ENCODE measurements at places on chromosomes 7 and 10.

DNA sequence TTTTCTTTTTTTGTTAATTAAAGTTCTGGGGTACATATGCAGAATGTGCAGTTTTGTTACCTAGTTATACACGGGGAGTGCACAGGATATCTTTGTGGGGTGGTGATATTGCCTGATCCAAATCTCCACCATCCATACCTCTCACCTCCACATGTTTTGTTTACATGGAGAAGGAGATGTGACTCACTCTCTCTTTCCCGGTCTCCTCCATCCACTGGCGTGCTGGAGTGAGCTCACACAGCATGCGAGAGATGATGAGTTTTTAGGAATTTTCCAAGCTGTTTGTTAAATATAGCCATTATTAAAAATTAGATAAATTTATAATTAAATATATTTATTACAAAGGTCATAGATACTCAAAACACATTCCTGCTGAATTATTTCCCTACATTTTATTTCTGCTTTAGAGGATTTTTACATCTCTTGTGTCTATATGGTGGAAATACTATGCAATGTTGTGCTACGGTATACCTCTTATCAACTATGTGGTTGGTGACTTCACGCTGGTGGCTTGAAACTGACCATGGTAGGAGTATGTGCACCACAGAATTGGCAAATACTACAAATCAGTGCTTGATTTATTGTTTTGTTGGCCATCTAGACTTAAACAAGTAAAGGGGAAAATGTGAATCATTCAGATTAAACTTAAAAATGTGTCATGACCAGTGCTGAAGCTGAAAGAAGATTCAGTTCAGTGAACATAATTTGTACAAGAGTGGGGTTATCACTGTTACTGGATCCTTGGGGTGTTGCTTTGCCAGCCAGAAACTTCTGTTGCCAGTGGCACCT lies 107.9 kb upstream of the FAM180A start:
- DNase-seq: no peak

DNA sequence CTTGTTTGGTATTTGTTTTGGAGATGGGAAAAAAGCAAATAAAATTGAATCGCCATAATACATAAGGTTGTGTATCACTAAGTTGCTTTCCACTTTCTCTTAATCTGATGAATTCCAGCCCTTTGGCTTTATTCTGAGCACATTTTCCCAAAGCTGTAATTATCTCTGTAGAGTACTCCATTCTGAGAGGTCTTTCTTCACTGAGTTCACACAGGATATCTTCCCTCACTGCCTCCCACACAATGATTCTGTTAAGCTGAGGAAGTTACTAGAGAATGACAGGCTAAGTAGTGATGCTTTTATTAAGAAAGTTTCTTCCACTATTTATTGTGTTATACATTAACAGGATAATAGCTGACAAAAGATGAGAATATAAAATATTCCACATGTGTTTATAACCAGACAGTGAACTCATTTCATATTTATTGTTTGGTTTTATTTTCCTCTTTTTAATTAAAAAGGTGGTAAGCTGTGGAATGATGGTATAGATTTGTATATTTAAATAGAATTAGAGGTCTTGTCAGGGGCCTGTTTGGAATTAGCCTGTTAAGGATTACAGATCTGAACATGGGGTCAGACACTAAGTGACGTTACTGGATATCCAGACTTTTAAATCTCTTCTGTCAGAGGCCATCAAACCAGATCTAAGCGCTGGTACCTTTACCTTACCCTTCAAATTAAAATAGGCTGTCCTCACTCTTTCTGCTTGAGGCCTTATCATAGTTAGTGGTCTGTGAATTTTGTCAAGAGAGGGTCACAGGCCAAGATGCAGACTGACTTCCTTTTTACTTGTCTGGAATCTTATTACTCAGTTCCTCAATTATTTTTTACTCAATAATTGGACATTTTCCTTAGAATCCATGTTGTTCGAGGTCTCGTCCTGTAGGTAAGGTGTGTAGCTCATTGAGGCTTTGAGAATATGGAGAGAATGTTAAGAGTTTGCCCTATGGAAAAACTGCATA lies 8.4 kb downstream of the PLXDC2 start:
- no peak for DNase-seq

GRCh38 chr10:29959586-29959985 lies 99.8 kb downstream of the JCAD start:
- DNase-seq: no peak

GRCh38 chr7:149714910-149715471 lies 58.4 kb downstream of the ZNF467 start:
- DNase-seq: no peak

DNA sequence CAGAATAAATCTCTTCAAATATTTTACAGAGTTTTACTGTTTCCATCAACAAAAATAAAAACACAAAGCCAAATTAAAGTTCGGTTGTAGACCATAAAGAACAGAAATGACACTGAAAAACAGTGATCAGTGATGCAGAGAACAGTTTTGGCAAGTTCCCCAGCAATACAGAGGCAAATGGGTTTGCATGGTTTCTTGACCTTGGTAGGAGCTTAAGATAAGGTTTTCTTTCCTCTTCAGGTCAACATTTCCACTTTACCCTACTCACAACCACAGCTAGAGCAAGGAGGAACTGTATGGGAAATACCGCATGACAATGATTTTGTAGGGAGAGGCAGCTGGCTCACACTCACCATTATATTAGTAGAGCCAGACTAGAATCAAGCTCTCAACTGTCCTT lies 199.5 kb downstream of the SH2D4B start:
- no peak for DNase-seq

All from stimulated activated CD8-positive, alpha-beta memory T cell treated with anti-CD3 and anti-CD28 coated beads, Interleukin-2, amount 100 ng/mL, for 48 hours (primary cell).